LoVo (cell line): ENCODE measurements at places on chromosomes 7 and 10.
A peak's percentile ranks its signal among the peaks of the same experiment; 100 is the strongest.

DNA sequence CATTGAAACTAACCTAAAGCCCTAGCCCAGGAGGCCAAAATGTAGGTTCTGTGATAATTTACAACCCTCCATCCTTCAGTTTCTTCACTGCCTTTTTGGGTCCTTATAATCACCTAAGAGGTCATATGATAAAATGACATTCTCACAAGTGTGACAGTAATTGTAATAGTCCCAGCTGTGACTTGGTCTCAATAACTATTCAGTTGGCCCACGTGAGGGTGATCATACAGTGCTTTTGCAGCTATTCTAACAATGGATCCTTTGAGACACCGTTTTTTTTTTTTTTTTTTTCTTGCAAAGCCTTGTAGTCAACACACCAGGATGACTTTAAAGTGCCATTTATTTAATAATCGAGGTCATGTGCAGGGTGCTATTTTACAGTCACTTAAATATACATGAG is 760.0 kb downstream of the PHTF2 start:
- no peak for DNase-seq

GRCh38 chr10:29866356-29866755 is 193.0 kb downstream of the JCAD start:
- no peak for DNase-seq

DNA sequence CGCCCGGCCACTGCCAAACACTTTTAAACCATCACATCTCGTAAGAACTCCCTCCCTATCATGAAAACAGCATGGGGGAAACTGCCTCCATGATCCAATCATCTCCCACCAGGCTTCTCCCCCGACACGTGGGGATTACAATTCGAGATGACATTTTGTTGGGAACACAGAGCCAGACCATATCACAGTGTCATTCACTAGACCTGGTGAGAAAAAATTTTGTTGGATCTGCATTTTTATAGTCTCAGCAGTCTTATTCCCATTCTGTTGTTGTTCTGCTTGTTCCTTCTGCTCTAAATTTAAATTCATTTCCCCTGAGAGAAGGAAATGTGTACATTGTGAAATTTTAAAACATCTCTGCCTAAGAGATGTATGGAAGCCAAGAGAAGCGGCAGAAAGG is 4.8 kb upstream of the MKLN1 start:
- DNase-seq, result no peak

DNA sequence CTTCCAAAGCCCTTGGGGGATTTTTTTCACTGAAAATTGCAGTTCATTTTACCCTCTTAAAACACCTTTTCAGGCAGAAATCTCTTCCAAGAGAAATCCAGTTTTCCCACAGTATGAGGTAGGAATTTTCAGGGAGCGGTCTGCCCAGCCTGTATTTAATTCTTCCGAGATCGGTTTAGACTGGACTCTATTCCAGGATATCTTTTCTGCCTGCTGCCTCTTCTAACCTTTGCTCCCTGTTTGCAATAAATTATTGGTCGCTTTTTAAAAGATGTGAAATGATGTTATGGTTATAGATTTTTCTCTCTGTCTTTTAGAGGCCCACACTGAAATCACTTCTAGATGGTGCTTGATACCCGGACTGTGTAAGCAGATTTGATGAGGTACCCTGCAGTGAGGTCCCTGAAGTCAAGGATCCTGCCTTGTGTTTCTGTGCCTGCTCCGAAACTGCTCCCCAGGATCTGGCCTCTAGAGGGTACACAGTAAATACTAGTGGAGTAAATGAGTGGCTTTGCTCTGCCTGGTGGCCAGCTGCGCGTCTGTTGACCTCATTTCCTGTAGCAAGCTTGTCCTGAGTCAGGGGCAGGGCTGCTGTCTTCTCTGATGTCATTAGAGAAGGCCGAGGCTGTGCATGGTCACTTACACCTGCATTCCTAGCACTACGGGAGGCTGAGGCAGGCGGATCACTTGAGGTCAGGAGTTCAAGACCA is 191.6 kb downstream of the FANK1 start:
- no peak for DNase-seq

DNA sequence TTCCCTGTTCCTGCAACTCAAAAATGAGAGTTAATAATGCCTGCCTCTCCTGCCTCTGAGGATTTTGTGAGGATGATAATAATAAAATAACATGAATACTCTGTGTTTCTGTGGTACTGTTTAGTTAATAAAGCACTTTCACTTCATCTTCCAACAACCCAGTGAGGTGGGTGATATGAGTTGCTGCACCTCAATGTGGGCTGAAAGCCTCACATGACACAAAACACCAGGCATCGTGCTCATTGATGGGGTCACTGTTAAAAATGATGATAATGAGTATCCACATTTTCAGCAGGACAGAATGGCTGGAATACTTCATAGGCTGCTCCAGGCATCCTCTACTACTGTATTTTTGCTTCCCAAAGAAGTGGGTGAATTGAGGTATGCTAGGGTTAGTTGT is 222.8 kb upstream of the NRP1 start:
- DNase-seq, result no peak

- DNase-seq, result no peak
Observed at GRCh38 chr7:117338020-117338419, 15.2 kb upstream of the WNT2 start.

DNA sequence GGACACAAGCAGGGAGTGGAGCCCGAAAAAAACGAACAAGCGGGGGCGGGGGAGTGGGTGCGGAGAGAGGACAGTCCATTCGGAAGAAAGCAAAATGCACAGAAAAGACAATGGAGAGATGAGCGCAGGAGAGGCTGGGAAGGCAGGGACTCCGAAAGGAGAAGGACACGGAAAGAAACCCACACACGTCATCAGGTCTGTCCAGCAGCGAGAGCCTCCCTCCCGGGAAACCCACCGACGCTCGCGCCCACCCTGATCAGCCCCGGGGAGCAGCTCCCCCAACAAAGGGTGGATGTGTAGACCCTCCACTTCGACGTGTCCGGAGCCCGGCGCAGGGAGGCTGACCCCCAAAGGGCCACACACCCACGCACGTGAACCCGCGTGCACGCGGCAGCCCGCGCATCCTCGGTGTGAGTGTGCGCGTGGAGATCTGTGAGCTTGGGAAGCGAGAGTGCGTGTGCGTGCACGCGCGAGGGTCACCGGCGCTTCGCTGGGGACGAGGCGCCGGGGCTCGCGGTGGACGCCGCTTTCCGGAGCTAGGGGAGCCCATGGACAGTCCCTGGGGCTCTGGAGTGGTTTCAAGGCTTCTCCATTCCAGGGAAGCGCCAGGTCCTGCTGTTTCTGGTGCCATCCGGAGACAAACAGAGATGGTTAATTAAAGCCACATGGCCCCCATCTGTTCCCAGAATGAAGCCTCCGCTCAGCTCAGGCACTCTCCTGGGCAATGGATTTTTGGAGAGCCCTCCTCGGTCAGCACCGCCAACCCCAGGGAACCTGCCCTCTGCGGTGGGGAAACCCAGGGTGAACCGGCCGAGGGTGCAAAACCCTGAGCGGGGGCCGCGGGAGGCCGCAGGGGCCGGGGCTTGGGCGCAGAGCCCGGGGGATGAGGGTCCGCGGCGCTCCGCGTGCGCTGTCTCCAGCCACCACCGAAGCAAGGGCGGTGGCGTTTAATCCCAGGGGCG is 916 bp downstream of the LAMB1 start:
- DNase-seq, result no peak

DNA sequence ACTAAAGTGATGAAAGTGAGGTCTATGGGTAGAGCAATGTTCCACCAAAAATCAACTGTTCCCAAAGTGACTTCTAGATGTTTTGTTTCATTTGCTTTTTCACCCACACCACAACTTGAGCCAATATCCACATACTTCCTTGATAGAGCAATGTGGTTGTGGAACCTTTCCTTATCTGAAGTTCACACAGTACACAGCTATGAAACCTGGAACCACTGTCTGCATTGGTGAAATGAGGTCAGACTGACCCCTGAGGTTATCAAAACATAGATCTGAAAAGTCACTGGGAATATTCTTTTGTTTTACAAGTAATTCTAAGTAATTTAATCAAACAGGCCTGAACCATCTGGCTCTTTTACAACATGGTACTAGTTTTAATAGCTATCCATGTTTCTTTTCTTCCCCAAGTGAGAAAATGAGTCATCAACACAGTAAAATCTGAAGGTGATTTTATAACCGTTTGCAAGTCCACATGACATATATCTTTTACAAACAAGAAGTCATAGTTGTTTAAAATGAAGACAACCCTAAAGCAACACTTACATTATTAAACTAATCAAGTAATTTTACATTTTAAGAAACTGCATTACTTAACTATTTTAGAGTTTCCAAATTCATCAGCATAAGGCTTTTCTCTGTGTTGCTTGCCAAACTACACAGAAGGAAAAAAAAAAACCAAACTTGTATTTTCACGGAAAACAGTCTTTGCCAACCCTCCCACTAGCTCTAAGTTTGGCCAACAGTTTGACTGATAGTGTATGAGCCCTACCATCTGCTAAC is 80.3 kb downstream of the LRRC17 start:
- DNase-seq, result peak; percentile 83
